Type B pancreatic cell (in vitro differentiated cells): ENCODE measurements at places on chromosomes 1 and 21. TPM values are rescaled to one million over a fixed set of nuclear protein-coding genes. Genes with fewer than 3 reads are reported as not detected.

Gene FGR
- not detected in 2 replicates for total RNA-seq

Gene PLA2G2D
- not detected in 2 replicates for total RNA-seq

DNA sequence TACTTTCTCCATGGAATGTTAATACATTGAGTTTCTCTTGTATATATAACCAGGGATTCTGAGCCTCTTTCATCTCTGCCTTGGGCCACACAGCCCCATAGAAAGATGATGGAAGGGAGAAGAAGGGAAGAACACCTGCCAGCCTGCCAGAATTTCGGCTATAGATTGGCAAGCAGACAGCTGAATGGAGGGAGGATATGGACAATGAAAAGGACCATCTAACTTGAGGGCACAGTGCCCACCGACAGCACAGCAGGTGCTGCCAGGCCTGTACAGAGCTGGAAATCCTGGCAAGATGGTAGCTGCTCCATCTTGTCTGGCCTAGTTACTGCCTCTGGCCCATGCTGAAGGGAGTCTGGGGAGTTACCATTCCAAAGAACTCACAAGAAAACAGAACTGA, 244.3 kb downstream of the FGGY start:
- no peak for DNase-seq

- no peak for DNase-seq
Observed at GRCh38 chr1:16012590-16013219, 5.1 kb downstream of the HSPB7 start.

Gene ANGPTL7
- 0.70 TPM in 1 of 2 replicates, not detected in the other for total RNA-seq

Gene FAM163A
- total RNA-seq: 1.4 and 2.5 TPM in 2 replicates

GRCh38 chr1:76418531-76418930, 344.0 kb downstream of the ST6GALNAC3 start:
- no peak for DNase-seq

DNA sequence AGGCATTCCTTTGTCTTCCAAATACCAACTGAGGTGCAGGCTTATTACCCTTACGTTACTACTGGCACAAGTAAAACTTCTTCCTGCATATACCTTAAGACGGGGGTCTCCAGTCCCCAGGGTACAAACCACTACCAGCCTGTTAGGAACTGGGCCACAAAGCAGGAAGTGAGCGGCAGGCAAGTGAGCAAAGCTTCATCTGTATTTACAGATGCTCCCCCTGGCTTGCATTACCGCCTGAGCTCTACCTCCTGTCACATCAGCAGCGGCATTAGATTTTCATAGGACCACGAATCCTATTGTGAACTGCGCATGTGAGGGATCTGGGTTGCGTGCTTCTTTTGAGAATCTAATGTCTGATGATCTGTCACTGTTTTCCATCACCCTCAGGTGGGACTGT, 113.1 kb downstream of the SLC45A1 start:
- no peak for DNase-seq

DNA sequence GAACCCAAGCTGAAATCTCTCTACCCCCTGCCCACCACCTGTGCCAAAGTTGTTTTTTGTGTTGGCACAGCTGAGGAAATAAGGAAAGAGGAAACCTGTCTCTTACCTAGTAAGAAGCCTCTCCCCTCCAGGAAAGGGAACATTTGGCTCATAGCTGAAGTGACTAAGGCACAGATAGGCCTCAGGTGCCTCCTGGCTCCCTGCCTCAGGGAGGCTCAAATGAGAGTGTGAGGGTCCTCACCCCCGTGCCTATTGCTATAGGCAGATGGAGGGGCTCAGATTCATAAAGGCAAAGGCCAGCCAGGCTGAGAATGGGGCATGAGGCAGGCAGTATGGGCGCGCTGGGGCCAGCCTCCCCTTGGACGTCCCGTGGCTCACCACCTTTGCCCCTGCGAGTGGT, 7.4 kb downstream of the SLC30A2 start:
- DNase-seq: no peak
